ENCODE measurements at places on chromosomes 1 and 21.
A peak's percentile ranks its signal among the peaks of the same experiment; 100 is the strongest.

DNA sequence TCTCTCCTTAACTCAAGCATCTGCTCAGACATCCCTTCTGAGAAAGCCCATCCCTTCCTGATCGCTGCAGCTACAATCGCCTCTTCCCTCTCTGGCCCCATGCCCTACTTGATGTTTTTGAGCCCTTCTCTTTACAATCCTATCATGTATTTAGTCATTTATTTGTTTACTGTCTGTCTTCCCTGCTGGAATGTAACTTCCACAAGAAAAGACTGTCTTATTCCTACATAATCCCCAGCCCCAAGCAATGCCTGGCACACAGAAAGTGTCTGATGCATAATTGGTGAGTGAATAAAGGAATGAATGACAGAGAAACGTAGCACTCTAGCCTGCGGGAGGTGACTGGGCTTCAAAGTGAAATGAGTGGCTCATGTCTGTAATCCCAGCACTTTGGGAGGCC lies 25.4 kb downstream of the ECE1 start:
- DNase-seq: no peak

DNA sequence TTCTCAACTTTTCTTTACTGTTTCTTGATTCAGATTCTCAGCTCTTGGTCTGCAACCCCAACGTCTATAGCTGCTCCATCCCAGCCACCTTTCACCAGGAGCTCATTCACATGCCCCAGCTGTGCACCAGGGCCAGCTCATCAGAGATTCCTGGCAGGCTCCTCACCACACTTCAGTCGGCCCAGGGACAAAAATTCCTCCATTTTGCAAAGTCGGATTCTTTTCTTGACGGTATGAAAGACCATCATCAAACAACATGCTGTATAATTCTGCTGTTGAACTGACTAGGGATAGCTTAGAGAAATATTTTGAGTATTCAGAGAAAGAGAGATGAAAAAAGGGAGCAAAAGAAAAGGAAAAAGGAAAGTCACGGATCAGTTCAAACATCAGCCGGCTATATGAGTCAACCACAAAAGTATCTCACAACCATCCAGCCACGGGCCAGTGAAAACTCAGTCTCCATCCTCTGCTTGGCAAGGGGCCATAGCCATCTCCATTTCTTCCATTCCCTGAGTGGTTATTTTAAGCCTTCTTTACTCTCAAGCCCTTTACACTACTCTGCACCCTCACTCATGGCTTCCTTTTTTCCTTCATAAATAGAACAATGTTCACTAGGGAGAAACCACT lies 14.1 kb downstream of the DNASE2B start:
- no peak for DNase-seq

DNA sequence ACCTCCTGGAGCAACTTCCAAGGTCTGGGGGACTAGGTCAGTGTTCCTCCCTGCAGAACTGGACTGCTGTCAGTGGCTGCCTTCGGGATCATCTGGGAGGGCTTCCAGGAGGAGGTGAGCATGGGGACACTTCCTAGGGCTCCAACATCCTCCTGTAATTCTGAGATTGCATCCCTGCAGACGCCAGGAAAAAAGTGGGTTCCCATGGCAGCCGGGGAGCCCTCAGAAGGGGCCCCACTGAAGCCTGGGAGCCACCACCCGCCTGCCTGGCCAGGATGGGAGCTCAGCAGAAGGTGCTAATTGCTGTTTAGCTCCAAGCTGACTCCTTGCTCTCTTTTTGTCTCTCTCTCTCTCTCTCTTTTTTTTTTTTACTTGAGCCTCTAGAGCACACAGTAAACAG lies 16.1 kb upstream of the ARF1 start:
- DNase-seq: no peak

DNA sequence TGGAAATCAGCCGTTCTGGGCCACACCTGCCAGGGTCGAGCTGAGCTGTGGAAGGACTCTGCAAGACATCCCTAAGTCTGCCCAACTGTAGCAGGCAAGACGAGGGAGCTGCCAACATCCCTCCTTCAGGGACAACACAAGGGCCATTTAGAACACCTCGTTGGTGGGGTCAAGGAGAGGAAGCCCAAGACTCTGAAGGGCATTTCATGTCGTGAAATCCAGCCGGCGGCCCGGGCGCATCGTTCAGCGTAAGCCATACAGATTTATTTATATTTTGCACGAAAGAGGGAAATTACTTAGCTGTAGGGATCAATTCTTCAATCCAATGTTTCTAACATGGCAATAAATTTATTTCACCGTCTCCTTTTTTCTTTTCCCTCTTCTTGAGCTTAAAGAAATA lies 101.7 kb upstream of the ZC3H12A start:
- DNase-seq: no peak

DNA sequence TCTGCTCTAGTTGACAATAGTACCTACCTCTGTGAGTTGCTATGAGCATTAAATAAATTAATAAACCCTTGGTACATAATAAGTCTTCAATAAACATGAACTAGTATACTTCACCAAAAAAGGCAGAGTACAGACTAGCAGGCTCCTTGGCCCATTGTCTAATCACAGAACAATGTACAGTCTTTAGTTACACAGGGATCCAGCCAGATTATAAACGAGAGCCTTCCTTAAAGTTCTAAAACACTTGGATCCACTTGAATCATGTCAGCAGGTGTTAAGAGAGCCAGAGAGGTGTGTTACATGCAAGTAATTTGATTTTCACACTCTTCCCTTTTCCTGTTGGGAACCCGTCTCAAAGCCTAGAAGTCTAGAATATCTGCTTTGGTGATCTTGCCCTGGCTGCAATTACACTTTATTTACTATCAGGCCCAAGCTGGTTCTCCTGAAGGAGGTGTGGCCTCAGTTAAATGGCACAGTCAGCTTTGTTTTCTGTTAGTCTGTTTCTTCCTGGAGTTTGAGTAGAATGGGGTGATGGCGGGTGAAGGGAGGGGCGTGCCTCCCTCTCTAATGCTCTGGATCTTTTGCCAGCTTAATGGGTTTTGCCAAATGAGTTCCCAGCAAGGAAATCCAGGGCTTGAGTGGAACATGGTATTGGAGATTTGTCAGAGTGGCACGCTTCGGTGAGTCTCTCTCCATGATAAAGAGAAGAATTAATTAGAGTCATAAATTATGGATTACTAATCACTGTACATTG lies 570.9 kb upstream of the CAMK1G start:
- DNase-seq: peak; percentile 27

GRCh38 chr21:43902441-43902840 lies 37.4 kb downstream of the AGPAT3 start:
- no peak for DNase-seq

- peak; percentile 28 for DNase-seq
Observed at GRCh38 chr1:212234431-212235395, 50.5 kb upstream of the PPP2R5A start.

GRCh38 chr1:20883766-20884165 lies 96.7 kb upstream of the HP1BP3 start:
- no peak for DNase-seq

DNA sequence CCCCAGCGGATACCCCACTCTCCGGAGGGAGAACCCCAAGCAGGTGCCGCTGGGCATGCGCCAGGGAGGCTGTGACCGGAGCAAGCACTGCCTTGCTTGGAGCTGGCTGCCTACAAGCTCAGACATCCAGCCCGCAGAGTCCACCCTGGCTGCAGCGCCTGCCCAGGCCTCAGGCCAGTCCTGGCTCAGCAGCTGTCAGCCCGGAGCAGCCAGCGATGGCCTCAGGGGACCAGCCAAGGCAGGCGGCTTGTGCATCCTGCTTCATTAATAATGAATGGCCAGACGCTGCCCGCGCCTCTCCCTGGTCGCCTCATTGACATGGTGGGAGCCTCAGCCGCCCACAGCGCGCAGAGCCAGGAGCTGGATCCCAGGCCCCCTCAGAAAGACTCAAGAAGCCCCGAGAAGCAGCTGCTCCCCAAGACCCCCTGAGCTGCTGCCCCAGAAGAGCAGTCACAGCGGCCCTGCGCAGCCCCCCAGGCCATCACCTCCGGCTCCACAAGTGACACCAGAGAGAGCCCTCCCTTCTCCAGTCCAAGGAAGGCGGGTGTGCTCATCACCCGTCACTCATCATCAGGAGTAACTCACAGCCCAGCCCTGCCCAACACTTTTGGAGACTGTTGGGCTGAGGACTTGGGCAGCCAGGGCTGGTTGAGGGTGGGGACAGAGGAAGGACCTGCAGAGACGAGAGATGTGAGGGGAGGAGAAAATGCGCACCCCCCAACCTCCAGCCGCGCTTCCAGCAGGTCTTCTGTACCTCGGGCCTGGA lies 19.6 kb downstream of the KCNAB2 start:
- DNase-seq: no peak

DNA sequence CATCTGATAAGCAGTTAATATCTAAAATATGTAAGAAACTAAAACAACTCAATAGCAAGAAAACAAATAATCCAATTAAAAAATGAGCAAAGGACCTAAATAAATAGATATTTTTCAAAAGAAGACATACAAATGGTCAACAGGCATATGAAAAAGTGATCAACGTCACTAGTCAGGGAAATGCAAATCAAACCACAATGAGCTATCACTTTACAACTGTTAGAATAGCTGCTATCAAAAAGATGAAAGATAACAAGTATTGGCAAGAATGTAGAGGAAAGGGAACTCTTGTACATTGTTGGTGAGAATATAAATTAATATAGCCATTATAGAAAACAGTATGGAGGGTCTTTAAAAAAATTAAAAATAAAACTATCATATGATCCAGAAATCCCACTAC lies 40.7 kb upstream of the NEK7 start:
- DNase-seq: no peak

DNA sequence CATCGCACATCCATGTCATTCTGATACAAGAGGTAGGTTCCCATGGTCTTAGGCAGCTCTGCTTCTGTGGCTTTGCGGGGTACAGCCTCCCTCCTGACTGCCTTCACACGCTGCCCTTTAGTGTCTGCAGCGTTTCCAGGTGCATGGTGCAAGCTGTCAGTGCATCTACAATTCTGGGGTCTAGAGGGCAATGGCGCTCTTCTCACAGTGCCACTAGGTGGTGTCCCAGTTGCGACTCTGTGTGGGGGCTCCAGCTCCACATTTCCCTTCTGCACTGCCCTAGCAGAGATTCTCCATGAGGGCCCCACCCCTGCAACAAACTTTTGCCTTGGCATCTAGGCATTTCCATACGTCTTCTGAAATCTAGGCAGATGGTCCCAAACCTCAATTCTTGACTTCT lies 138.2 kb upstream of the BRINP3 start:
- DNase-seq: no peak

DNA sequence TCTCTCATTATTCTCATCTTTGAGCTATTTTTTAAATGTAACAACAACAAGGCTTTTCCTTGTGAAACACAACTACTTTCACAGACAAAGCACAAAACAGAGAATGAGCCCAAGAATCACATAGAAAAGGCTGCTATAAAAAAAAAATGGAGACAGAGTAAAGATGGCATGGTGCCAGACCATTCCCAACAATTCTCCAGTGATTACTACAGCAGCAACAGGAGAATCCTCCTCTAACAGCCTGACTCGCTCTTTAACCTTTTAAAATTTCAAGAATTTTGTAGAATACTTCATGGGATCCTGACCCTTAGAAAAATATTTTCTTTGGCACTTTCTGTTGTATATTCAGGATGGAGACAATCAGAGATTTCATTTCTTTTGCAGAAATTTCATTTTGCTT lies 3.8 kb upstream of the BCAS2 start:
- DNase-seq: no peak

- DNase-seq: no peak
Observed at GRCh38 chr1:47559944-47560695, 122.3 kb downstream of the FOXD2 start.

- no peak for DNase-seq
Observed at GRCh38 chr1:156154317-156154749, 948 bp downstream of the SEMA4A start.

DNA sequence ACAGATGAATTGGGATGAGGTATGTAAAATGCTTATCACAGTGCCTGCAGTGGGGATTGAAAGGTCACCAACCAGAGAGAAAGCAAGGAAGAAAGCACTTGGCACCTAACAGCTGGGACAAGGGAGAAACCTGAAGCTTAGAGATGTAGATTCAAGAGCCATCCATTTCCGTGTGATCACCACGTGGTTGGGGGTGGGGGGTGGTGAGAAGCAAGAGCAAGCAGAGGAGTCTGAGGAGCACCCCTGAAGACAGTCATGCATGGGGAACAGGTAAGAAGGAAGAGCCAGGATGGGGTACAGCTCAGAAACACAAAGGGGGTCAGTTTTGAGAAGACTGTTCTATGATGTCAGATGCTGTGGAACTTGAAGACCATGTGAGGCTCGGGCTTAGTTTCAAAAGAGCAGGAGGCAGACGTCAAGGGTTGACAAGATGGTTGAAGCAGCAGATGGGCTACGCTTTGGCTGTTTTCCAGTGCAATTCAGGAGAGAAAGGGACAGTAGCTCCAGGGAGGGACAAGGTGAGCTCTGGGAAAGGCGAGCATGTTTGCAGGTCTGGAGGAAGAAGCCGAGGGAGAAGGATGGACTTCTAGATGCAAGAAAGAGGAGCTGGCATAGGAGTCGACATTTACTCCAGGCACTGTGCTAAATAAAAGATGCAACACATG lies 17.4 kb downstream of the KANK4 start:
- DNase-seq: no peak

DNA sequence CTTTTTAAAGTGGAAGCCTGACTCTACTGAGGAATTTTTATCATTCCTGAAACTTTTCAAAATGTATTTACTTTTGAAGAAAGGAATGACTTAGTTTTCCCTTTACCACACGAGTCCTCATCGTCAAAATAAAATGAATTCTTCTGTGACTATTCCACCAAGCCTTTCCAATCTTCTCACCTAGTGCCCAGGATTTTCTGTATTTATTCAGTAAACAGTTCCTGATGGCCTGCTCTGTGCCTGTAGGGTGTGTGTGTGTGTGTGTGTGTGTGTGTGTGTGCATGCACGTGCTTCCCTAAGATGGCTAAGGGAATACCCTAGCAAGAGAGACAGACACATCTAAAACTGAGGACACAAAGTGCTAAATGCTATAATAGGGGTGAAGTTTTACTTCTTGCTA lies 395.0 kb upstream of the USP24 start:
- DNase-seq: no peak

- no peak for DNase-seq
Observed at GRCh38 chr1:8274352-8274751, 43.6 kb upstream of the SLC45A1 start.

GRCh38 chr1:4108758-4109627 lies 208.9 kb upstream of the C1orf174 start:
- no peak for DNase-seq

- DNase-seq: no peak
Observed at GRCh38 chr1:23784846-23785245, 6.1 kb upstream of the LYPLA2 start.

- no peak for DNase-seq
Observed at GRCh38 chr1:1083416-1084371, 9.6 kb upstream of the RNF223 start.

DNA sequence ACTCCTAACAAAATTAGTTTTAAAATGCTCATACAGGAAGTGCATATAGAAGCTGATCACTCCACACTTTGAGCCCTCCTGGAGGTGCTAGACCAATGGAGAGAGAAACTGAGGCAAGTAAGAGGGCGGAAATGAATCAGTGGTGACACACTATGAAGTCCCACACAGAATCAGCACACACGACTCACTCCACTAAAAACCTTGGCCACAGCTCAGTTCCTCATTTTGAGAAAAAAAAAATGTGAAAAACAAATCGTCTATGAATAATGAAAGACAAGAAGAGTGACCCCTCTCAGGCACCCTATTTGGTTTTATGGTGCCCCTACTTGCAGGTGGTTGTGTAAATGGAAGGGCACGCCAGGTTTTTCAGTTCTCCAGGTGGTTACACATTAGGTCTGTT lies 675.1 kb upstream of the BRINP3 start:
- DNase-seq: no peak

GRCh38 chr1:248215880-248216279 lies 15.3 kb upstream of the OR2M4 start:
- DNase-seq: no peak
